Renal cortical epithelial cell (primary cell): ENCODE measurements at places on chromosomes 4 and X.
A peak's percentile ranks its signal among the peaks of the same experiment; 100 is the strongest.

- no peak for DNase-seq
Measured at GRCh38 chr4:11814758-11815157, 386.1 kb upstream of the HS3ST1 start.

DNA sequence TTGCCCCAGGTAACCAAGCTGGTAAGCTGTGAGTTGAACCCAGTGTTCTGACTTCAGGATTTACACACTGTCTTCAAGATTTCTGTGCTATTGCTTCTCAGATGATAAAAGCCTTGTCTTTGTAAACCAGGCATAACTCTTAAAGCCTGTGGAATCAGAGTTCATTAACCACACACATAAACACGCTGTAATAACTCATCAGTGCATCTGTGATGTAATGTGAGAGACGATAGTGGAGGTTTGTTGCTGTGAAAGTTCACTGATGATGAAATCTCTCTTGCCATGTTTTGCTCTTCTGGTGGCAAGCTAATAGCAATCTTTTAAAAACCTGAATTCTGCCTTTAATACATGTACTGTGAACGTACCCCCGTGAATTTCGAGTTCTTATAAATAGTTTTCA is 41.5 kb downstream of the CLCN4 start:
- no peak for DNase-seq

- DNase-seq, result no peak
Measured at GRCh38 chr4:154529728-154530519, 20.3 kb downstream of the PLRG1 start.

GRCh38 chr4:47647544-47647943 is 162.5 kb downstream of the ATP10D start:
- DNase-seq, result no peak

- DNase-seq, result no peak
Measured at GRCh38 chr4:48483006-48483776, at the start of gene SLC10A4. Gene SLC10A4 (plus strand): TSS chr4:48483343. CDS start chr4:48483562, 219 bp downstream.

DNA sequence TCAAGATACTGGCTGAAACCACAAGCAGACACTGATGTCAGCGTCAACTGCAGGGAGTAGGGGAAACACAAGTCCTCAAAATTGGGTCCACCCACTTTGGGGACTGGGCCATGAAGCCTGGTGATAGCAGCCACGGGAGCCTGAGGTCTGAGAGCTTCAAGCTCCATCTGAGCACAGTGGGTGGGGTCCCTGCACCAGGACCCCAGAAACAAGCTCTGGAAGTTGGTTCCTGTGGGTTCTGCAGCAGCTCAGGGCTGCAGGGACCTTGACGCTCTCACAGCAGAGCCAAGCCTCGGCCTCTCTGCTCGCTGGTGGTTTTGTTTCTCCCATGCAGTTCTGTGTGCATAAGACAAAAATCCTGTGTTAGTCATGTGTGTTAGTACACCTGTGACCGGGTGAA is 54.5 kb downstream of the CPLX1 start:
- DNase-seq, result no peak

DNA sequence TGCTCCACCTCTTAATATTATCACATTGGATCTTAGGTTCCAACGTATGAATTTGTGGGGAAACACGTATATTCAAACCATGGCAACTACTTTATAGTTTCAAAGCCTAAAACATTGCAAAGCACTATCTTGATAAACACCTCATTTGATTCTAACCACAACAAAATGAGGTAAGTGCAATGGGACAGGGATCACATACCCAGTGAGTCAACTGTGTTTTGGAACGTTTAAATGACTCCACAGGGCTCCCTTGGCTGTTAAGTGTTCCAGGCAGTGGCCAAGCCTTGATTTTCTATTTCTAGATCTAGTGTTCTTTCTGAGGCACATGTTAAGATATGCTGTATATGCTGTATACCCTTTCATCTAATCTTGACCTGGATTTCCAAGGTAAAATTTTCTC is 54.5 kb upstream of the C1QTNF7 start:
- peak; percentile 32 for DNase-seq

DNA sequence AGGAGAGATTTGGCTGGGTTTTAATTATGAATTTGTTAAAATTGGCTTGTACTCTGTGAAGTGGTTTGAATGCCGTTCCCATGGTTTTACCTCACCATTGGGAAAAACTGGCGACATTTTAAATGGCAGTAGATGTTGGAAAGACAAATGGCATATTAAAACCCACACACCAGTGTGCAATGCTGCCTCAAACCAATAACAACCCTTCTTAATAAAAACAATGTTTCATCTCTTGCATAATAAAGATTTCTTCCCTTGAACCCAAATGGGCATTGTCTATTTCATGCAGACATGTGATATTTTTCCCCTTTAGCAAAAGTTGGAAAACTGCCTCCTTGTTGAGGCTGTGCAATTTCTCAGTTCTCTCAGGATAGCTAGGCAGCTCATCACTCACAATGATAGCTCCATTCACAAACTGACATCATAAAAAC is 33.7 kb downstream of the GABRB1 start:
- no peak for DNase-seq

- DNase-seq, result no peak
Measured at GRCh38 chr4:77306496-77306895, 149.5 kb downstream of the CCNG2 start.

DNA sequence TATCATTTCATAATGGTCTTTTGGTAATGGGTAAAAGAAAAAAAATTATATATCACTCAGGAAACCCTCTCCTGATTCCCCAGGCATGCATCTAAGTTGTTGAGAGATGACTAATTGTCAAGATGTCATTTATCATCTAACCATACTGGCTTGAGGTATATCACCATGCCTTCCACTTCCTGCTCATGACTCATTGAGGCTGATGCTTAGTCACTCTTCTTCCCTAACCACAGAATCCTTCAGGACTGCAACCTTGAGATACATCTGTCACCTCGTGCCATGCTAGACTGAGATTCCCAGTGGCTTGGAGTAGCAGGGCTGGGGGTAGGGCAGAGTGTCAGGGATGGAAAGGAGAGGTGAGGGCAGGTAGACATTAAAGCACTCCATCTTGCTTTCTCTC is 782.5 kb upstream of the INTU start:
- peak; percentile 99 for DNase-seq

DNA sequence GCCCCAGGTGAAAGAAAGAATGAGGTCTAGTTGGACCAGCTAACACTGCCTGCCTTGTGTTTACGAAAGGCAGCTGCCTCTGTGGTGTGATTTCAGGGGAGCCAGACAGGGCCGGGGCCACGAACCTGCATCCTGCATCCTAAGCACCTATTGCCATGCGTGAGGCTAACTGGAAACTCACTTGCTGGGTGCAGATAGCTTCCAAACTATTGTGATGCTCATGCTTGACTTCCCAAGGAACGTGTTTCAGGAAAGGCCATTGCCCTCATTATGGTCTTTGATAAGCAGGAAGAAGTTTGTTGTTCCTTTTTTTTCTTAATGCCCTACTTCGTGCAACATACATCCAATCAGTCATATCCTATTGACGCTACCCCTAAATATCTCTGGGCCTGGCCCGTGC is 2.3 kb upstream of the IRF2 start:
- DNase-seq, result no peak

DNA sequence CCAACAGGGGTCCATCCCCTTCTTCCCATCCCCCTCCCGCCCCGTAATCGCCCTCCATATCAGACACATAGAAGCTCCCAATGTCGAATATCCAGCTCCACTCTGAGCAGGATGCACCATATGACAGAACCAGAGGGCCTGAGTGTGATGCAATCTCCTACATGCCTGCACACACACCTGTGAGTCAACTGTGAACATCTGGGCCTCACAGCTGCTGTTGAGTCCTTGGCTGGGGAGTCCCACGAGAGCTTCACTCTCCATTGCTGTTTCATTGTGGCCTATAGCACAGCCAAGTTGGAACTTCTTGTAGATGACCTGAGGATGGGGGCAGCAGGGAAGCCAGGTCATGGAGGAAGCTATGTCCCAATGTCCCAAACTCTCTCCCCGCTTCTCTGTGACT is 8.2 kb downstream of the SLC38A5 start:
- DNase-seq, result no peak

DNA sequence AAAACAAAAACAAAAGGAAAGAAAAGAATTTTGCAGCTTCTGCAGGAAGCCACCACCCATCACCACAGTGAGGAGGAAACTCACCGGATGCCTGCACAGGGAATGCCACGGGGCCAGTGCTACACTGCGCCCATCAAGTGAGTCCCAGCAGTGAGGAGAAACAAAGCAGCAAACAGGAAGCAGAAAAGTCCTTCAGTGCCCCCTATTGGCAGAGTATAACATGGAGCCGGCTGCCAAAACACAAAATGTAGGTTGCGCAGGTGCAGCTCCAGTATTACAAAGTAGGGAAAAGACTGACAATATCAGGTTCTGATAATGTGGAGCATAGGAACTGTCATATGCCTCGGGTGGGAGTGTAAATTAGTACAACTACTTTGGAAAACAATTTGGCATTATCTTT is 23.3 kb upstream of the SCML2 start:
- no peak for DNase-seq

- peak; percentile 85 for DNase-seq
Measured at GRCh38 chr4:128454281-128454871, 166.8 kb upstream of the PGRMC2 start.

DNA sequence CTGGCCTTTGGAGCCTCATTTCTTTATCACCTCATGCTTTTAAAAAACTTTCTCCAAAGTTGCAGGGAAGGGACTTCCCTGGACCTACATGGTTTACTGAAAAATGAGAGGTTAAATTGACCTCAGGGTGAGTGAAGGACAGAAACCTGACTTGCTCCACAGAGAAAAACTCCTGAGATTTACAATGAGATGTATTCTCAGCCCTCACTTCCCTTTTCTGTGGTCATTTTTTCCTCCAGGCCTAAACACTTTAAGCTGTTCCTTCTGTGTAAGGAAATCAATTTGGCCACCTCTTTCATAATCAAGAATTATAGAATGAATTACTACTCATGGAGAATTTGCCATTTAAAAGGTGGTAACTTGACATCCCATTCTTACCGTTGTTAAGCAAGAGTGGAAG is 77.9 kb downstream of the HPGD start:
- DNase-seq, result no peak

- no peak for DNase-seq
Measured at GRCh38 chr4:2798399-2799223, 5.7 kb downstream of the SH3BP2 start.

GRCh38 chr4:66178906-66179305 is 508.6 kb upstream of the EPHA5 start:
- DNase-seq, result peak; percentile 10

GRCh38 chr4:121711263-121712000 is 14.7 kb upstream of the ANXA5 start:
- DNase-seq, result peak; percentile 88

DNA sequence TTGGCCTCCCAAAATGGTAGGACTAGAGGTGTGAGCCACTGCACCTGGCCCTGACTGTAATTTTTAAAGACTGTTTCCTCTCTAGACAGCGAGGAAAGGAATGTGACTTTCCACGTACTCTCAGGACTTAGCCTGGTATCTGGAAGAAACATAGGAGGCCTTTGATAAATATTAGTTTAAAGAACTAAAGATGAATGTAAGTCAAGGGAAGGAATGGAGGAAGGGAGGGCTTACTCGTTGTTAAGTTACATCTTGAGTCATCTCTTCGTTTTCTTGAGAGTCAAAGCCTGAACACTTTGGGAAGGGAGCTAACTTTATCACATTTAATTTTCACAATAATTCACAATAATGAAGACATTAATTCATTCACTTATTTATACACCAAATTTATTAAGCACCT is 7.2 kb upstream of the LNX1 start:
- DNase-seq, result no peak

- DNase-seq, result no peak
Measured at GRCh38 chr4:32136081-32136787, 1416.1 kb downstream of the PCDH7 start.

DNA sequence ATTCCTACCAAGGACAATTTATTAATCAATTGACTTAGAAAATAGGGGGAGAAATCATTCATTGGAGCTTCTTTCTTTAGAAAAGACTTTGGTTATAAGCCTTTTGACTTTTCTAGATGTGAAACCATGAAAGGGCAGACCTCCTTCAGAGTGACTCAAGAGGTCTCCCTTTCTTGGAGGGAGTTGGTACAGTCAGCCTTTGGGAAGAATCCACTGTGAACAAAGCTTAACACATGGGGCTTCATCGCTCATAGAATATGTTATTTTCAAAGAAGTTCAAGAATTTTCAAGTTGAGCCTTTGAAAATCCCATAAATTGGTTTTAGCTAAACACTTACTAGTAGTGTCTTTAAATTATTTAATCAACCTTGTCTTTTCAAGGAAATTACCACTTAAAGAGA is 28.0 kb downstream of the RIPPLY1 start:
- DNase-seq, result no peak

DNA sequence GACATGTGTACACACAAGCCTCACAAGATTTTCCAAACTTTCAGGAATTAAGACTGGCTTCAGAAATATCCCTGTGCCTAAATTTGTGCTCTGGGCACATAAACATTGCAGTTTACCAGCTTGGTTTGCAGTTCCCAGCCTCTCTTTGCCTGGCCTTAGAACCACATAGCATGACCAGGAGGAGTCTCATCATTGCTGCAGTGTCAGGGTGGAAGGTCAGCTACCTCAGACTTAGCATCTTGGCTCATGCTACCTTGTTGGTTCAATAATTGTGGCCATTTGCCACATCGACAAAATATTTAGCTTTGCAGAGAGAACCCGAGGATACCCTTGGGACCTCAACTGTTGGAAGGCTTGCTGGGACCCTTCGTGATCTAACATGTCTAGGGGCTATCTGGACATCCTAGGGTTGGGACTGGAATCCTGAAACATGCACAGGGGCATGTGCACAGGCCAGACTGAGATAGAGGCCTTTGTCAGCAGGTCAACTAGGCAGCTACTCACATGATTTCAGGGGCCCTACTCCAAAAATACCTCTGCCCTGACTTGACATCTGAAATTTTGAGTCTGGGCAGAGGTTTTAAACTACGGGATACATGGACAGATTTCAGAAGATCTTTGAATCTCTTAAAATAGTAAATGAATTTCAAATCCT is 8.0 kb upstream of the SUPT20HL2 start:
- no peak for DNase-seq

- DNase-seq, result peak; percentile 18
Measured at GRCh38 chrX:152897222-152898131, at the start of gene ZNF185. Gene ZNF185 (plus strand): TSS chrX:152898067. CDS start chrX:152914490, 16,423 bp downstream.
